Heart right ventricle (tissue), 16 donors: ENCODE measurements at places on chromosomes 12 and 14. TPM values are rescaled to one million over a fixed set of nuclear protein-coding genes. Genes with fewer than 3 reads are reported as not detected.

GRCh38 chr12:77437206-77437605, 371.8 kb upstream of the E2F7 start:
- DNase-seq: no peak

KLHL42 gene
- 4.0 TPM for polyA plus RNA-seq

AEBP2 gene
- 5.7 TPM for polyA plus RNA-seq

- DNase-seq: no peak
Measured at GRCh38 chr12:3139760-3140159, 62.6 kb downstream of the TSPAN9 start.

DNA sequence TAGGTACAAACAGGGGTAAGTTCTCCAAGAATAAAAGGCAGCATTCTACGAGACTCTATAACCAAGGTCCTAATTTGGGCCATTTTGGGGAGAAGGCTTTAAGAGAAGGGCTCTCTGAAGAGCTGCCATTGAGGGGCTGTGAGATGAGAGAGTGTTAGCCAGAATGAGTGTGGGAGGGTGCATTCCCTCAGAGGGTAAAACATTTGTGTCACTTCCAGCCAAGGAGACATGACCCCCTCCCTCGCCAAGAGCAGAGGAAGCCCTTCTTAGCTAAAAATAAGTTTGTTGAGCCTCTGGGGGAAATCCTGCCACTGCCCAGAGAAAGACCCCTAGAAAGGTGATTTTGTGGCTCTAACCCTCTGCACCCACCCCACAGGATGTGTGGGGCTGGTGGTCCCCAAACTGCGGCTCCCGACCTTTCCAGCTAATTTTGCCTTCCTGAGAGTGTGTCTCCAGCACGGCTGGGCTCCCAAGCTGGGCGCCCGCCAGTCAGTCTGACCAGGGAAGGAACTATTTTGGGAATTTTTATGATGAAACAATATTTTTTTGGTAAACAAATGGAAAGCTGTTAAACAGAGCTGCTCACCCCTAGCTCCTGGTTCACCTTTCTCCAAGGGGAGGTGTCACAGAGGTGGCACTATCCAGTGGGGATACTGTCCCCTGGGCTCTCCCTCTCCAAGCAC, 65.9 kb upstream of the JDP2 start:
- peak; percentile 34 for DNase-seq

CLEC4D gene
- polyA plus RNA-seq: 0.17 TPM
